T47D (cell line): ENCODE measurements at places on chromosomes 1 and 21.

GRCh38 chr1:53128401-53128800, 14.0 kb downstream of the SLC1A7 start:
- no peak for DNase-seq

- DNase-seq, result no peak
Measured at GRCh38 chr21:42496839-42497202, 797 bp upstream of the RSPH1 start.

GRCh38 chr1:35763201-35763600, 6.6 kb downstream of the CLSPN start:
- no peak for DNase-seq

DNA sequence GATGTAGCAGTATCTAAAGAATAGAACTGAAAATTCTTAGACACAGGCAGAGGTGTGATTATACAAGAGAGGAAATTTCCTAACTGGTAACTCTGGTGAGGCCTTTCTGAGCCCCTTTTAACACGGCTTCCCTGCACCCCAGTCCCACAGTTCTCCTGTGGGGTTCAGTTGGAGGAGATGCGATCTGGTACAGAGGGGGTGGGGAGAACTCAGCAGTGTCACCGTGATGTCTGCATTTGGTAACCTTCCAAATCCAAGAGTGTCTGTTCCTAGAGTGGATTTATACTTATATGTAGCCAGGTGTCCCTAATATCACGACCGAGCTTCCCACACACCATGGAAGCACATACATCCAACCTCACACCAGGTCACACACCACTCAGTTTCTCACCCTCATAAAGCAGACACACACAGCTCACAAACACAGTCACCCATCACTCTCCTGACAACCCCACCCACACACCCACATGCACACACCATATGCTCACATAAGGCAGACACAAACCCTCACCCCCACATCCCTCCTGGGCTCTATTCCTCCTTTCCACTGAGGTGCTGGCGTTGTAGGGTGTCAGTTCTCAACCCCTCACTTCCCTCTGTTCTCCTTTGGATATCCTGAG, 48.5 kb downstream of the RHBG start:
- DNase-seq, result no peak

DNA sequence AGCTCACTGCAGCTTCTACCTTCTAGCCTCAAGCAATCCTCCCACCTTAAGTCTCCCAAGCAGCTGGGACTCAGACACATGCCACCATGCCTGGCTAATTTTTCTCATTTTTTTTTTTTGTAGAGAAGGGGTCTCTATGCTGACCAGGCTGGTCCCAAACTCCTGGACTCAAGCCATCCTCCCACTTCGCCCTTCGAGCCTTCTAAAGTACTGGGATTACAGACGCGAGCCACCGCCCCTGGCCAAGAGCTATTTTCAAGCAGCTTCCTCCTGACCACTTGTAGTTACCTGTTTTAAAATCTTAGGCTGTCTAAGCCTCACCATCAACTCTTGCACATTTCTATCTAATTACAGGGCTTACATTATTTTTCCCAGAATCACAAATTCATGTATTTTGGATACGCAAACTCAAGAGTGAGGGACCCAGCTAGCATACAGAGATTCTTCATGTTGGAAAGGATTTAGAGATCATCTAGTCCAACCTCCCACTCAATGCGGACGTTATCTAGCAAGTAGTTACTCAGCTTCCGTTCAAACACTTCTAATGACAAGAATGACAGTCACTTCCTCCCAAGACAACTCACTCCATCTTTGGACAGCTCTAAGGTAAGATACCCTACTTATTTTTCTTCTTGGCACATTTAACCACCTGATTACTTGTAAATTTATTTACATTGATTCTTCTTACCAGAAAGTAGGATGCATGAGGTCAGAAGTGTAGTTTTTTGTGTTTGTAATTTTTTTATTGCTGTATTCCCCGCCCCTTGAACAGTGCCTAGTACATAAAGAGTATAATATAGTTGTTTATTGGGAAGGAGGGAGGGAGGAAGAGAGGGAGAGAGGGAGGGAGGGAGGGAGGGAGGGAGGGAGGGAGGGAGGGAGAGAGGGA, 65.4 kb downstream of the LUZP1 start:
- no peak for DNase-seq

GRCh38 chr1:177077006-177077405, 87.5 kb downstream of the ASTN1 start:
- no peak for DNase-seq

DNA sequence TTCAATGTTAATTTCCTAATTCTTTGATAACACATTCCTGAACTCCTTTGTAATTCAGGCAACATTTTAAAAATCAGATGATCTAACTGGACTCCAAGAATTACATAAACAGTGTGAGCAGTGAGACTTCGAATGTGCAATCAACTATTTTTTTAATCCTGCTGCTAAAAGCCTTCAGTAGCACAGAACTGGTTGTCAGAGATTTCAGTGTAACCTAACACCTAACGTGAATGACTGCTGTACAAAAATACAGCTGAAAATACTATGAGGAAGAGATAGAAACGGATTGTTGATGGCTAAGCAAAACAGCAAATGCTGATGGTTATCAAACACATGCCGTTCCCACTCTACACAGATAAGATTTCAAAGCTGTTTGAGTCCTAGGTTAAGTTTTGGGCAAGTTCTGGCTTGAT, 46.1 kb downstream of the APP start:
- DNase-seq, result no peak

GRCh38 chr1:67058242-67058641, 4.3 kb upstream of the SLC35D1 start:
- DNase-seq, result no peak

- no peak for DNase-seq
Measured at GRCh38 chr1:61930116-61930645, 187.9 kb downstream of the PATJ start.

DNA sequence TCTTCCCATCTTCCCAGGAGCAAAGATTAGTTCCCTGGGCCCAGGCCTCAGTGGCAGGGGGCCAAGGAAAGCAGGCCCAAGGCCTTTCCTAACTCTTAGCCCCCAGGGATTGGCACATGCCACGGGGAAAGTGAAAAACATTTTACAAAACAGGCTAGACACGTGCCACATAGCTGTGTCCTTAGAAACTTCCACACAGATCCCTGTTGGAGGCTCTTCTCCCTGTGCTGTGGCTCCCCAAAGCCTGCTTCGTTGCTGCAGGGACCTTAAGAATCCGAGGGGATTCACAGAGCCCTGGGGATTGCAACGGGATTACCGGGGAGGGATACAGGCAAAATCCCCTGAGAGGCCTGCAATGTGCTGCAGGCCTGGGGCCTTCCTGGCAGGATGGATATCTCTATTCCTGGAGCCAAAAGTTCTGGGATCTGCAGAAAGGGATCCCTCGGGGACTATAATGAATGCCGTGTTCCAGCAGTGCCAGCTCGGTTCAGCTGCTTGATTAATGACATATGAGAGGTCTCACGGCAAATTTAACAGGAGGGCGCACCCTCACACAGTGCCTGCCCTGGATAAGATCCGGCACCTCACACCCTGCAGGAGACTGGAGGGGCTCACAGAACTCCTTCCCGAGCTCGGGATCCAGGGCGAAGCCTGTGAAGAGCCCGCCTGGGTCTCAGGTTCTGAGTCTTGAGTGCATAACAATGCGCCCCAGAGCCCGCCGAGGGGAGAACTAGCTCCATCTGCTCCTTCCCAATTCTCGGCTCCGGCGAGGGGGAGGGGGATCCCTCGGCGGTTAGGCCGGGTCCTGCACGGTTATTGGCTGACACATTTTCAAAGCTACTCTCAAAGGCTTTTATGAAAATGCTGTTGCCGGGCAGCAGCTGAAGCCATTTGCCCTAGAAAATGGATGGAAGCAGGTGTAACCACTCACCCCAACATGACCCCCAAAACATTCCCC, 15.3 kb upstream of the RGS8 start:
- peak; percentile 19 for DNase-seq

- no peak for DNase-seq
Measured at GRCh38 chr1:234546890-234547788, 62.8 kb downstream of the IRF2BP2 start.
